Foreskin keratinocyte (primary cell): ENCODE measurements at places on chromosomes 4 and X.
A peak's percentile ranks its signal among the peaks of the same experiment; 100 is the strongest.

GRCh38 chr4:100796332-100796731 lies 278.5 kb upstream of the EMCN start:
- no peak for DNase-seq

DNA sequence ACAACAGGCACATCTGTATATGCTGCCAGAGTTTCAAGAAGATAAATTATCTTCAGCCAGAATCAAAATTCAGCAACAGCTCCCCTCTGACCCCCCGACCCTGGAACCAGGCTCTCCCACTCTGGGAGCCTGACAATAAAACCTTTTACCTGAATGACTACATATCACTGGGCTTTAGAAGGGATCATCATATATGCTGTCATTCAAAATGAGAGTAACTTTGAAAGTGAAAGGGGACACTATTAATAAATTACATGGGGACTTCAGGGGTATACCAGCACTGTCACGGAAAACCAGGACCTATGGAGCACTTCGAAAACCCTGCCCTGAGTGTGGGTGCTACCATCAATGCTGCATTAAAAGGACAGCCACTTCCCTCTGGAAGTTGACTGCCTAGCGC lies 26.2 kb downstream of the TSPAN5 start:
- no peak for DNase-seq

- peak; percentile 78 for DNase-seq
Measured at GRCh38 chr4:130722361-130722760, 1626.4 kb downstream of the C4orf33 start.

DNA sequence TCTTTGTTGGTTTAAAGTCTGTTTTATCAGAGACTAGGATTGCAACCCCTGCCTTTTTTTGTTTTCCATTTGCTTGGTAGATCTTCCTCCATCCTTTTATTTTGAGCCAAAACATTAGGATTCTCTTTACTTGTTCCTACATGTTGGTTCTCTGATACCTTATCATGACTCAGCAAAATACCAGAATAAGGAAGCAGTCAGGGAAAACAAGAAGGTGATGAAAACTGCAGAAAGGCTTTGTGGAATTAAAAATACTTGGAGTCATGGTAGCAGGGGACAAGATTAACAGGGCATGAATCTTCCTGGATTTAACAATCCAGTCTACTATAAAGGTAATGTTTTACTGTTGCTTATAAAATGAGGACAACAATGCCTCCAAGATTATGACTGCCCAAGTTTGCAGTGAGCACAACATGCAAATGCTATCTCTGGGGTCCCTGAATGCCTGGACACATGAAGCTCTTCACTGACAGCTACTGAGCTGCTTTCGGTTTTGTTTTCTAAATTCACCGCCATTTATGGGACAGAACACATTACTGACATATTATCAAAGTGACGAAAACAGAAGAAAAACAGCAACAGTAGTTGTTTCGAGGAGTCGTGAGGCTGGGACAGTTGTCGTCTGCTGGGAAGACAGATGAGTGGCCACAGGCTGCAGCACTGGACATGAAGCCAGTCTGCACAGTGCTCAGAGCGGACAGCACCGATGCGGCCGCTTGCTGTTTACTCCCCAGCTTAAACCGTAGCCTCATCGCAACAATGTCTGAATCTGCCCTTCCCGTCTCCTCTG lies 174.5 kb upstream of the DKK2 start:
- DNase-seq = peak; percentile 75

GRCh38 chr4:5991405-5991804 lies 26.8 kb downstream of the C4orf50 start:
- no peak for DNase-seq

DNA sequence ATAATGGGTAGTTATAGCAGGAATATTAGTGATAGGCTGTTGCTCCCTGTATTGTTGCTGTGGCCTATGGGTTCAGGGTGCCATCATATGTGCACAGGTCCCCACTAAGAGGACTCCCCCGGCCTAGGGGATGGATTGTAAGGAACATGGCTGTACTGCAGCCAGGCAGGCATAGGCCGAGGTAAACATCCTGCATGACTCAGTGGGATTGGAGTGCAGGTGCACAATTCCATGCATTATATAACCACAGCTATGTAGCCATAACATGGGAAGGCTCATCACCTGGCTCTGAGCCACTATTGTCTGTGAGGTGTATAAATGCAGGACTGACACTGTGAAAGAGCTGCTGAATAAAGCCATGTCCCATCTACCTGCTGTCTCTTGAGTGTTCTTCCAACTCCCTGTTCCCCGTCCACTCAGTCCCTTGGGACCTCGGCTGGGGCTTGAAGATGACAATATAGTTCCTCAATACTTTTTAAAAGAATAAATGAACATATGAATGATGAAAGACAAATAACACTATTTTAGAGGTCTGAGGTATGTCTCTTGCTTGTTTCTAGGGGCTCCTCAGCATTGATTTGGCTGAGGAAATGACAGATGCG lies 425.2 kb downstream of the IDS start:
- no peak for DNase-seq

DNA sequence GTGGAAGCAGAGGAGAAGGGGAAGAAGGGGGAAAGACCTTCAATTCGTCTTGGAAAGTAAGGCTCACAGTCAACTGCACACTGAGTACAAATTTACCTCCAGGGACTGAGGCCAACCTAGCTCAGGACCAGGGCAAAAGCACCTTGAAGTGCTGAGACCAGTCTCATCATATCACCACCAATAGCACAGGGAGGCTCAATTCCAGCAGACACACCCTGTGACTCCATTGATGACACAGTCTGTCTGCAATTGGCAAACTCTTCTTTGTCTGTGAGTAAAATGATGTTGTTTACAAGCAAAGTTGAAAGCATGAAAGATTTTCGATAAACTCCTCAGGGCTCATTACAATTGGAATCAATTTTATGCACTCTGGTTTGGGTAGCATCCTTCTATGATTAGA lies 32.3 kb downstream of the TRIML1 start:
- DNase-seq = no peak

- DNase-seq = no peak
Measured at GRCh38 chr4:72546456-72546855, 22.6 kb downstream of the ADAMTS3 start.

DNA sequence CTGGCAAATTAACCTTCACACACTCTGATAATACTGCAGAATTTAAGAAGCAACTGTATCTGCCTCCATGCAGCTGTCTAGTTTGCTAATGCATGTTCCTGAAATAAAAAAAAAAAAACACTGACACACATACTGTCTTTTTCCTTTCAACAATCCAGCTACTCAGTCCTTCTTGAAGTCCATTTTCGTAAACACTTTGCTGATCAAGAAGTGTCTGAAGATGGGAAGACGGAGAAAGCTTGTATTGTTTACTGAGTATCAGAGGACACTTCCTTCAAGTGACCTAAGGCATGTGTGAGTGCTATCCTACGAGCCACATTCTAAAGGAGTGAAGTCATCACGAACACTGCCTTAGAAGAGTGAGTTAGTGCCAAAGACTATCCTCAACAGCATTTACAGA lies 82.6 kb downstream of the LUZP4 start:
- peak; percentile 54 for DNase-seq

DNA sequence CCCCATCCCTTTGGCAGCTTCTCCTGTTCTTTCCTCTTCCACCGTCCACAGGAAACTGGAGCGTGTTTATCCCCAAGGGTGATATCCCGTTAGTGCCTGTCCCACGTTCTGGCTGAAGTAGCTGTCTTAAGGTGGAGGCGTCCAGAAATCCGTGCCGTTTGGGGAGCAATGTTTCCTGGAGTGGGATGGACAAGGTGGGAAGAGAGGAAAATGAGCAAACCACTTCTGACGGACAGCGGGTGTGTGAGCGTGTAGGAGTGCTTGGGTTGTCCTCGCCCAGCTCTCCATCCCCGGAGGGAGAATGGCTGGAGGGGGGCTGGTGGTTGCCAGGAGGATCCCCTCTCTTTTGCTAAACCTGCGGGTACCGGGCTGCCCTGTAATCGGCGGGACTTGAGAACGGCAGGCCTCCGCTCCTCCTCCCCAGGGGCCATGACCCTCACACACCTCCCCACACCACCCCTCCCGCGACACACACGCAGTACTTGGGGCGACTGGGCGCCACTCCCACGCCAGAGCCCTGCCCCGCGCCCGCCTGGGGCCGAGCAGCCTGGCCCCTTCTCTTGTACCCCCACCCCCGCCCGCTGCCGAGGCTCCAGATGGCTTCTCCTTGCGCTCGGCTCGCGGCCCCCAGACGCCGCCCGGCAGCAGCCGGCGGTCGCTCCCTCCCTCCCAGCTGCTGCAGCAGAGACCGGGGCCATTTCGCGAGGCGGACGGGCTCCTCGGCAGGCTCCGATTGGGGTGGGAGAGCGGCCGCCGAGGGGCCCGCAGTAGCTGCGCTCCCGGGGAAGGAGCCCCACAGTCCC lies 13.9 kb upstream of the PRDM8 start:
- peak; percentile 35 for DNase-seq
